ENCODE measurements at places on chromosomes 11 and 22.

DNA sequence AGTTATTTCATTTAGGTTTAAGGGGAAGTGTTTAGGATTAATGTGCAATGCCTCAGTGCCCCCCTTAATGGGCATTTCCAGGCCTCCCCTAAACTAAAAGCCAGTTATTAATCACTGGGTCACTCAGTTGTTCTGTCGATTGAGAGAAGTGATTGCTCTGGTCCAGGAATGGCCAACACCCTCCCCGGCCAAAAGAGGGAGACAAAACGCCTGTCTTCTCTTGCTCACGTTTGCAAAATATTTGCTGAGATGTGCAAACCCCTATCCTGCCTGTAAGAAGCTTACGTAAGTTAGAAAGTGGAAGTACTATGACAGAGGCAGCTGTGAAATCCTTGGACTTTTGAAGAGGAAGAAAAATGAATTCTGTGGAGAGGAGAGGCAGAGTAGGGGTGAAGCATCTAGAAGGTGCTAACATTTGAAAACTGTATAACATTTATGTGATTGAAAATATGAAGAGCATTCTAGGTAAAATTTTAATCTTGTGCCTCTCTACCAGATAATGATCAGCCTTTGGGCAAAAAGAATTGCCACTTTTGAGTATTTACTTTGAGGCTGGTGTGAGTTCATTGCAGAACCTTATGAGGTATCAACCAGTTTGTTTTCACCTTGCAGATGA is 37.7 kb downstream of the NTM start:
- peak; percentile 20 for DNase-seq

DNA sequence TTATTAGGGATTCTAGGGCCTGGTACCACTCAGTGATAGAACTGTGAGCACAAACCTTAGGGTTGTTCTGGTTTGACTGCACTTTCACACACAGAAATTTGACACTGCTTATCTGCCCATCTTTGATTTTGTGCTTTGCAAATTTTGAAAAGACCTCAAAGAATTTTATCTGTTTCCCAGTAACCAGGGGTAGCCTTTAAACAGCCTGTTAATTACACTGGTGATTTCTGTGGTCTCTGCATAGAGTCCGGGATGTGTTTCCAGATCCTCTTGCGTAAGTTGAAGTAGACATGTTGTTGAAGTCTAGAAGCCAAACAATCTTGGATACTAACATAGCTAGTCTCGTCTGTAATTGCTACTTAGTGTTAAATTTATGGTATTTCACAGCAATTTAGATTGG is 75.3 kb downstream of the C22orf31 start:
- DNase-seq: no peak

DNA sequence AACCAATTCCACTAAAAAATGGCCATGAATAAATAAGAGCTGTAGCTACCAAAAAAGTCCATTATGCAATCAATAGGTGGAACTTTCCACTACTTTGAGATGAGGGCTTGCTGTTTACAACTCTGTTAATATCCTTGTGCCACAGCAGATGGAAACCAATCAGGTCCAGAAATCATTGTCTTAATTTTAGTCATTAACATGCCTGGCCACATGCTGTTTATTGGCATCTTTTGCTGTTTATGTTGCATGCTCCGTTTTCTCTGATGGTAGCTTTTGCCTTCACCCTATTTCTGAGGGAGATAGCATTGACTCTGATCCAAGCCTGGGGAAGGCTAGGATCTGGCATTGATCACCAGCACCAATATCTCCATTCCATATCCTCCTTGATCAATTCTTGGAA is 192.9 kb upstream of the SEZ6L start:
- no peak for DNase-seq

DNA sequence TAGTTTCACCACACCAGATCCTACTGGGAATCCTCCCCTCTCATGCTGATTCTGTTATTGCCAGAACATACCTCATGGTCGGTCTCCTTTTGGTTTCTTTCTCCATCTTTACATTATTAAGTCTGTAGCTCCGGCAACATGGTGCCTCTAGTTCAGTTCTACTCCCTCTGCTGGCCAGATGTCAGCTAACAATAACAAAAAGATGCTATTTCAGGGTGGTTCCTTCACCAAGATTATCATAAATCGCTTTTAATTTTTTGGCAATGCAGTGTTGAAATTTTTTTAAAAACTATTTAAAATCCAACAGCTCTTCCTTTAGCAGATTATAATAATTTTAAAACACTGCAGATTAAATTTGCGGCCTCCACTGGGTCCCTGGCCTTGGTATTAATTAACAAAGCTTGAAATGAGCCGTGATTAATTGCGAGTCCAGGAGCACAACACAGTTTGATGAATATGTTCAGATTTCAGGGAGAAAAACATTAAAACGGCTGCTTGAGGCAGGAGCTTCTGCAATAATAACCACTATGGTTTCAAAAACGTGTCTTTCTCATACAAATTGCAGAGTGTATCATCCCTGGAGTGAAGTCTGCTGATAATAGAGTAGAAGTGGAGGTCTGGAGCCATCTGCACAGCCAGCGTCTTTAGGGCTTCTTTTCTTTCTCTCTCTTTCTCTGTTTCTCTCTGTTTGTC is 492.9 kb upstream of the KIRREL3 start:
- no peak for DNase-seq

DNA sequence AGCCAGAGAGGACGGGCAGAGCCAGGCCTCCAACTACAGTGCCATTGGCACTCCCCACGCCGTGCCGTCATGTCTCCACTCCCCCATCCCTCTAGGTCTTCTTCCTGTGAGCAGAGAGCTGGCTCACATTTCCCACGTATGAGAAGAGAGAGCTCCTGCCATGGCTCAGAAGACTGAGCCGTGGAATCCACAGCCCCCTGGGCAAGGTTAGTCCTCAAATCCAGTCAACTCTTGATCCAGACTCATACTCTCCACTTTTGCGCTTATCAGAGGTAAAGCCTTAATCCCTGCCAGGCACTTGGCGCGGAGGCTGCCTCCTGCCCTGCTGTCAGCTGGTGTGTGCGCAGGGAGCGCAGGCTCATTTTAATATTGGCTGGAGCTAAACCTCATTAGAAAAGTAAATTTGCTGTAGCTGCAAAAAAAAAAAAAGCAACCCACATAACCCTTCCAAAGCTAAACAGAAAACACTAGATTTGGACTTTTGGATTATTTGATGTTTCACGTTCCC is 4.7 kb downstream of the B3GAT1 start:
- no peak for DNase-seq

DNA sequence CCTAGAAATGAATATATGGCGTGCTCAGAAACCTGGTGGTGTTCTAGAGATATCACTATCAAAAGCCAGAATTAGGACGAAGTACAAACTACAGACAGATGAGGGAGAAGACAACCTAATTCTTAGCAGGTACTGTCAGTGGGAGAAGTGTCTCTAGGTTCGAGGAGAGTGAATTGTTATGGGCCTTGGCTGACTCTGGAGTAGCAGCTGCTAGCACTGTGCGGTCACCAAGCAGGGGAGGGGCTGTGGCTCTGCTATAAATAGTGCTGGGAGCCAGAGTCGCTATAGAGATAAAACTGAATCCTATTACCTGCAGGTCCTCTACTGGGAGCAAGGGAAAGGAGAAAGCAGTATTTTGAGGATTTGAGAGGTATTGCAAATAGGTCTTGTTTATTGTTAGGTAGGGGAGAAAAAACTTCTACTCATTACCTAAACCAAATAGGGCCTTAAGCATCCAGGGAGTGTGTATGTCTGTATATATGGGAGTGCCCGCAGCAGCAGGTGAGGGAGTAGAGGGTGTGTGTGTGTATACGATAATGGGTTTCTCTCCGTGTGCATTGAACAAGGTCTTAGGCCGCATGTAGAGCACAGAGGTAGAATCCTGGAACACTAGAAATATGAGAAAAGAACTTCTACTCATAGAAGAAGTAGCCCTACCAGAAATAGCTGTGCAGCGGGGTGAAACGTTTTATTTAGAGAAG is 2.2 kb downstream of the MADD start:
- DNase-seq: no peak

GRCh38 chr11:132050577-132051165 is 680.3 kb downstream of the NTM start:
- no peak for DNase-seq

DNA sequence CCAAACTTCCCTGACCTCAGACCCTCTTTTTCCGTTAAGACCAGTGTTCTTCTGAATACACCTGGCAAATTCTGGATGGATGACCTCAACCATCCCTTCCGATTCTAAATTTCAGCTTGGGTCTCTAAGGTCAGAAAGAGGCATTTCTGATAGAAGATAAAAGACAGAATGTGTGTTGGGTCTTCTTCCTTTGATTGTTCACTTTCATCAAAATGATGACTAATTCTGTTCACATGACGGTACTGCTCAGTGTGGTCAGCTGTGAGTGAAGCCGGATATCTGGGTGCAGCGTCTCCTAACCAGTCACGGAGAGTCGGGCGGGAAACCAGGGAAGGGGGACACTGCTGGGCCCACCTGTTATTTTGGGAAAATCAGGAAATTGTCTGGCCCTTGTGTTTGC is 151.6 kb upstream of the NAV2 start:
- DNase-seq: no peak

GRCh38 chr11:20213790-20214189 is 53.5 kb upstream of the DBX1 start:
- DNase-seq: no peak

DNA sequence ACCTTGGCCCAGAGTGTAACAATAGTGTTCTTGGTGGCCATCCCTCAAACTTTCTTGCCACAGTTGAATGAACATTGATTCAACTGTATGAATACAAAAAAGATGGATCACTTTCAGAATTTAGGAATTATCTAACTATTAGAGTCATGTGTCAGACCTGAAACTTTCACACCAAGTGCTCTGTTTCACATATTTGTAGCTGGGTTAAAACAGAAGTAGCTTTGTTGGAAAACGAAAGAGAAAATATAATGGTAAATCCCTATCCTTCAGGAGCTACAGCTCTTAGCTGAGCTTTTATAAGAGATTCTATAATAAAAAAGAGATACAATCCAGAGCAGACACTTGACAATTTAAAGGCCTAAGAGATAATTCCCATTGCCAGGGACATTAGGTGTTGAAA is 719.3 kb downstream of the JRKL start:
- DNase-seq: no peak

- no peak for DNase-seq
Measured at GRCh38 chr11:30585892-30586250, 282 bp downstream of the MPPED2 start.

GRCh38 chr11:76074148-76075095 is 131.9 kb downstream of the WNT11 start:
- DNase-seq: no peak

- no peak for DNase-seq
Measured at GRCh38 chr11:20261526-20261925, 101.3 kb upstream of the DBX1 start.

GRCh38 chr11:101913656-101914055 is 1.2 kb upstream of the CEP126 start:
- DNase-seq: no peak

DNA sequence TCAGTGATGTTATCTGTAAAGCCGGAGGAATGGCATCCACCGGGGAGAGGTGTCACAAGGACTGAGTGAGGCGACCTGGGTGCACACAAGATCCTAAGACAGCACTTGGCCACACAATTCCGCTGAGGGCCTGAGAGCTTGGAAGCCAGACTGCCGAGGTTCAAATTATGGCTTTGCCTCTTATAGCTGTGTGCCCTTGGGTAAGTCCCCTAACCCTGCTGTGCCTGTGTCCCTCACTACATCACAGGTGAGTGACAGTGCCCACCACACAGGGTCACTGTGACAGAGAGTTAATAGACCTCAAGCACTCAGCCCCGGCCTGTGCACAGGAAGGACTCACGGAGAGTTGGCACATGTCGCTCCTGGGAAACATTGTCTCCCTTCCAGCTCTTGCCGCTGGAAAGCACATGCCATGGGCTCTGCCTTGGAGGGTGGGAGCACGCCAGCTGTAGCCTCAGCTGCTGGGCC is 592 bp downstream of the RHOD start:
- no peak for DNase-seq

GRCh38 chr22:42344361-42344905 is 74.0 kb upstream of the TCF20 start:
- no peak for DNase-seq

GRCh38 chr11:95895815-95896214 is 28.1 kb downstream of the MTMR2 start:
- DNase-seq: no peak

GRCh38 chr22:44341431-44342346 is 28.9 kb upstream of the SHISAL1 start:
- DNase-seq: no peak

DNA sequence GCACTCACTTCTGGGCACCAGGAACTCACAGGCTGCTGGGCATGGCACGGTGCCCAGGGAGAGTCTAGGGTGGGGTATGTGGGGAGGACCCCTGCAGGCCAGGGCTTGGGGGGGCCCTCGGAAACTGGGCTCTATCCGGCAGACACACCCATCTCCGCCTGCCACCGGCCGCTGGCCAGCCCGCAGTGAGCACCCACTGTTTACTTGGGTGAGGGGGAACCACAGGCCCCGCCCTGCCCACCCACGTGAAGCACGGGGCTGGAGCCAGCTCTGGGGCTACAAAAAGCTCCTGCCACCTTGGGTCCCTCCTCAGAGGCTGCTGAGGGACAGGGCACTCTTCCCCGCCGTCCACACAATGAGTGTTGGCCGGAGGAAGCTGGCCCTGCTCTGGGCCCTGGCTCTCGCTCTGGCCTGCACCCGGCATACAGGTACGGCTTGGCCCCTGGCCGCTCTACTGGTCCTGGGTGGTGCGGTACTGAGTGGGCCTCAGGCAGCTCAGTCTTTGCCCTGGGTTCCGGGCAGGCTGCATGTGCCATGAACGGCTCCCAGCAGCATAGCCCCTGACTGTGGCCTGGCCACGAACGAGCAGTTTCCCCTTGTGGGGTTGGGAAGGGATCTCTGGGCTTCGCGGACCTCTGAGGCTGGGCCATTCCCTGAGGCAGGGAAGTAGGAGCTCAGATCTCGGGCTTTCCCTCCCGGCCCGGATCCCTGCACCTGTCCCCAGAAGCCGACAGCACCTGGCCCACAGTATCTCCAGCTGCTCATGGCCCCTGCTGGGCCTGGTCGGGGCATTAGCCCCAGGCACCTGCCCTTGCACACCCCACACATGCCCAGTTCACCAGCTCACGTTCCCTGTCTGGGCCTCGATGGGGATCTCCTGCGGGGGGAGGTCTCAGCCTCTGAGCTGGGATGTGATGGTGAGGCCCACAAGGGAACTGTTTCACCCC is at the start of gene MUC5AC:
Gene MUC5AC (plus strand): TSS at position 309 of the 947 bp plus-strand sequence. CDS start 47 bp downstream, at position 356.
- DNase-seq: no peak

DNA sequence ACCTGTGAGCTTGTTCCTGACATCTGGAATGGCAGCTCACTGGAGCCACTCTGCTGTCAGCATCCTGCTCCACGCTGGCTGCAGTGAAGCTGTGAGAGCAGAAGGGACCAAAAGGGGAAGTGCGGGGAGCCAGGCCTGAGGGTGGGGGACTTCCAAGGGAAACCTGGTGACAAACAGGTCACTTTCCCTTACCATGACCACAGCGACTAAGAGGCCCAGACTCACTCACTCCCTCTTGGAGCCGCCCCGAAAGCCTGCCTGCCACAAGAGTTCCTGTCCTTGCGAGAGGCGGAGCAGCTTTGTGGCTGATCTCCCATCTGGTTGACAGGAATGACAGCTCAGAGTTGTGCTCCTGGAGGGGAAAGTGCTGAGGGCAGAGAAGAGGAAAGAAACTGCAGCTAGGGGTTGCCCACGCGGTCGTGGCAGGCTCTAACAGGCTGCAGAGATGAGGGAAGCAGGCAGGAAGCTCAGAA is 183.8 kb upstream of the NTM start:
- no peak for DNase-seq

- peak; percentile 69 for DNase-seq
Measured at GRCh38 chr11:35029979-35030682, 108.8 kb upstream of the CD44 start.

GRCh38 chr11:36775130-36775529 is 177.1 kb upstream of the RAG2 start:
- no peak for DNase-seq
